ENCODE measurements at places on chromosomes 4 and X.

DNA sequence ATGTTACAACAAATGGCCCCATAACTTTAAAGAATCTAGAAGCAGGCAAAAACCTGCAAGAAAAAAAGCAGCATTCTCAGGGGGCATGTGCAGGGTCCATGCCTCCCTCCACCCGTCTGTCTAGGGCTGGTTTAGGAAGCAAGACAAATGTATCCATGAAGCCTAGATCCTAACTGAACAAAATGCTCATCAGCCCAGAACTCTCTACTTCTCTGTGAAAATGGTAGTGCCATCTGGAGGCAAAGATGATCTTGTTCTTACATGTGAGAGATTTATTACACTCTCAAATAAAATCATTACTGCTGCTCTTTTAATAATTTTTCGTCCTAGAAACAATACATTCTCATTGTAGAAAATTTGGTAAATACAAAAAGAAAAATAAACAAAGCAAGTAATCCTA, 26.7 kb downstream of the NR3C2 start:
- DNase-seq: no peak

DNA sequence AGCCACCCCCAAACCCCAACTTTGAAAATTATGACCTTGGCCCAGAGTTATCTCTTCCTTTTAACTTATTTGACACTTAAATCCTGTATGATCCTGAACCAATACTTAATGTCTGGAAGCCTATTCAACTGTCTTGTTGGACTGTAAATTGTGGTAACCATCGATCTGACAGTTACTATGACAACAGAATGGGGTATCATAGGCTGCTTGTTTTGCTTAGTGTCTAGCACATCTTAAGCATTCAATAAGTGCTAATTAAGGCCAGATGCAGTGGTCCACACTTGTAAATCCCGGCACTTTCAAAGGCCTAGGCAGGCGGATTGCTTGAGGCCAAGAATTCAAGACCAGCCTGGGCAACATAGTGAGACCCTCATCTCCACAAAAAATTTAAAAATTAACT, 175.0 kb downstream of the APBB2 start:
- no peak for DNase-seq

- no peak for DNase-seq
These were observed 84.4 kb downstream of the HTT start for GRCh38 chr4:3158841-3159240.

DNA sequence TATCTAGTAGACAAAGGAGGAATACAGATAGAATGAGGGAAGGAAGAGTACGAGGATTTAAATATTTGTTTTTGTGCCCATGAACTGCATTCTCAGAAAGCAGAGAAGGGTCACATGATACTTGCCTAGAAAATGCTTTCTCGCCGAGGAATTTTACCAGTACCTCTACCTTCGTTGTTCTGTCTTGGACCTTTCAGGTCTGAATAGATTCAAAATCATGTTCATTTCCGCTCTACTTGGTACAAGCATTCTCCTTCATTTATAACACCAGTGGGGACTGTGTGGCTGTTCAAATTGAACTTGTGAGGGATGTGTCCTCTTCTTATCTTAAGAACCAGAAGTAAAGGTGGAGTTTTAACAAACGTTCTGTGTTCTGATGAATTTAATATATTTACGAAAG, 1.9 kb downstream of the USP38 start:
- no peak for DNase-seq

- no peak for DNase-seq
These were observed 51.0 kb upstream of the ENPP6 start for GRCh38 chr4:184268584-184269160.

GRCh38 chr4:176575141-176575730, 217.5 kb downstream of the VEGFC start:
- no peak for DNase-seq

DNA sequence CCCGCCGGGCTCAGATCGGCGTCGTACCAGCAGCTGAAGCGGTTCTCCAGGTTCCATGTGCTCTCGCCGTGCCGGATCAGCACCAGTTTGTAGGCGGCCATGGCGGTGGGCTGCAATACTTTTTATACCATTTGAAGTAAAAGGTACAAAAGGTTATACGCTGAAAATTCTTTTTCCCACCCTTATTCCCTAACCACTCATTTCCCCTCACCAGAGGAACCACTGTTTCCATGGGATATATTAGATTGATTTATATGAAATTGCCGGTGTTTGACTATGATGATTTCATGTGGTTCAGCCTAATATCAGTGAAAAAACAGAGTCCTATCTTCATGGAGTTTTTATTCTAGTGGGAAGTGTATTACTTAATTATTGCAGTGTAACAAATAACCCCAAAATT, at the start of gene PGAM4:
TSS of gene PGAM4 (minus strand) at position 101 of the 400 bp plus-strand sequence. CDS start at position 101, 0 bp downstream.
- no peak for DNase-seq

GRCh38 chrX:101736651-101737050, 77.0 kb upstream of the ARMCX2 start:
- DNase-seq: no peak

DNA sequence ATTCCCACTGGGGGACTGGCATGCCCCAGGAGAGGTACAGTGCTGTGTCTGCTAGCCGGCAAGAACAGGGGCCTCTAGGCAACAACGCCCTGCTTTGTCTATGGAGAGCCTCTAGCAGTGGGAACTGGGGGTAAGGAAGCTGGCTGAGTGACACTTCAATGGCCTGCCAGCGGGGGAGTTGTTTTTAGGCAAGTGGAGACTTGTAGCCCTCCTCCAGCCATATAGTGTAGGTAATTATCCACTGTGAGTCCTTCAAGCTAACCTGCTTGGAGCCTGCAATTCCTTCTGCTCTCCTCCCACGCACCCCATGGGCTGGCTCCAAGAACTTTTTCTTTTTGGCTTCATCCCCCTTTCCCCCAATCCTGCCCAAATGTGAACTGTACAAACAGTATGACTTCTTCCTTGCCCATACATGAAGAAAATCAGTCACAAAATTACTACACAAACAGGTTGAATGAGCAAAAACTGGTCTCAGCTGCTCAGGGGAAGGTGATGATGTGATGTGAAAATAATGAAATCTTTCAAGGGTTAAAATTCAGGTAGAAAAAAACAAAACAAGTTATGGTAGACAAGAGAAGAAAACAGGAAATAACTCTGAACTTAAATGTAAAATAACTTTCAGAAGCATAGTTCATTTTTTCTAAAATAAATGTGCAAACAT, 33.1 kb downstream of the LEF1 start:
- DNase-seq: no peak

DNA sequence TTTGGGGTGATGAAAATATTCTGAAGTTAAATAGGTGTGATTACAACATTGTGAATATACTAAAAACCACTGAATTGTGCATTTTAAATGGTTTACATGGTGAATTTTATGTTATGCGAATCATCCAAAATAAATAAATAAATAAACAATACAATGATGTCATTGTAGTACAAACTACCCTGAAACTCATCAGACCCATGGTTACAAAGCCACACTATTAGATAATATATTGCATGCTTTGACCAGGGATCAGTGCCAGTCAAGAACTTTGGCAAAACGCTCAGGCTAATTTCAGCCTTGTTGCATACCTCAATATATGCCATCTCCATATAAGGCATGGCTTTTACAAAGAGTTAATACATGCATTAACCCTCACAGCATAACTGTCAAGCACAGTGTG, 45.5 kb upstream of the XIAP start:
- DNase-seq: no peak

- no peak for DNase-seq
These were observed 7.6 kb downstream of the SLC25A43 start for GRCh38 chrX:119406776-119407175.

GRCh38 chr4:30720021-30720660, at the start of gene PCDH7:
PCDH7 (plus strand) TSS chr4:30720369; CDS start chr4:30721423, 1,054 bp downstream.
- DNase-seq: no peak

DNA sequence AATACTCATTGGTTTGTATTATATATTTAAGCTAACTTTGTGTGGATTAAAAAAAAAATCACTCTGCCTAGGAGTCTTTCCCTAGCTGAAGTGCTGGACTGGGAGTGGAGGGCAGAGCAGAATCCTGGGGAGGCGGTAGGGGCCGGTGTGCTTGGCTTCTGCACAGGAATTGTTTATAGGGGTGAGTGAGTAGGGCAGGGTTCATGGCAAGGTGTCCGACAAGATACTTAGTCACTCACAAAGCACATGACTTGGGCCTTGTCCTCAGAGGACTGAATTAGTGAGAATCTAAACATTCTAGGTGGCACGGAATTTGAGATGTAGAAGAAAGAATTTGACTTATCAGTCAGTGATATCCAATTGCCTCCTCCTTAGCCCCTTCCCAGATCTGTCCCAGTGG, 32.2 kb downstream of the FNIP2 start:
- no peak for DNase-seq

GRCh38 chrX:30812326-30812725, 76.7 kb downstream of the TAB3 start:
- DNase-seq: no peak

DNA sequence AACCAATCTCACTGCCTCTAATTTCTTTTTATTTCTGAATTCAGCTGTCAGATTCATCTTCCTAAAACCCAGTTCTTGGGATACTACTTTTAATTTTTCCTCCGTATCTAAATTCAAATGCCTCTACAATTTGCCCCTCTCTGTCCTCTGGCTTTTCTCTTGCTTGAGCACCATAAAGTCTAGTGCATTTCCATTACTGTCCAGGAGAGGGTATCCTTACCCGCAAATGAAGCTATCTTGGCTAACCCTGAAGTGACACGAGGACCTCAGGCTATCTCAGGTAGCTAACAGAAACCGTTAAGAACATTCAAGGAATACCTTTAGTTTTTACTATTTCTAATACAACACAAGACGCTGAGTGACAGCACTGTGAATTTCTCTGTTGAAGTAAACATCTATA, 49.4 kb upstream of the PRR32 start:
- no peak for DNase-seq

DNA sequence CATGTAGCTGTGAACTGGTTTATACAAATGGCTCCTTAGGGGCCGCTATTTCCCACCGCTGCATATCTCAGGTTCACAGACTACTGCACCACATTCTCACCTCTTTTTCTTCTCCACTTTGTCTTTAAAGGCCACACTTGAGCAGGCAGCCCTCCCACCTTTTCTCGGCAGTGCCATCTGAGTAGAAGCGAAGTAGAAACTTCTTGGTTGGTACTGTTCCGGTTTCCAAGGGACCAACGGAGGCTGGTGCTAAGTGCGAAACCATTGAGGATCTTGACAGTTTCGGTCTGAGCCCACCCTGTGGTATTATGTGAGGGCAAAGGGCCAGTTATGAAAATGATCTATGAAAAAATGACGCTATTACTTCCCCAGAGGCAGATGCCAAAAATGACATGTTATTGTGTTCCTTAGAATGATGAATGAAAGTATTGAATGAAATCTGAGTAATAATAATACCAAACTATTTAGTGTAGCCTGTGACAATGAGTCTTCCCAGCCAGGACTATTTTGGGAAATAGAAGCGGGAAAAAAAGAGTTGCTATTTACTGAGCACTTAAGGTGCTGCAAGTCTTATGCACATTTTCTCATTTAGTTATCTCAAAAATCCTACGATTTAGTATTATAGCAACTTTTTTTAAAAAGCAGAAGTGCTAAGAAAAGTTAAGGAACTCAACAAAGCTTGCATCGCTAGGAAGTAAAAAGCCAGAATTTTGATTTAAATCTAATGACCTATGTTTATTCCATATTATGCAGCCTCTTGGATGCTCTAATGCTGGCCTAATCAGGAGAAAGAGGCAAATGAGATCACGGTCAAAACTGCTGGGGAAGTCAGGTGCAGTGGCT, 29.6 kb upstream of the CHRNA9 start:
- no peak for DNase-seq

GRCh38 chr4:176393306-176394013, 73.7 kb downstream of the SPCS3 start:
- no peak for DNase-seq

DNA sequence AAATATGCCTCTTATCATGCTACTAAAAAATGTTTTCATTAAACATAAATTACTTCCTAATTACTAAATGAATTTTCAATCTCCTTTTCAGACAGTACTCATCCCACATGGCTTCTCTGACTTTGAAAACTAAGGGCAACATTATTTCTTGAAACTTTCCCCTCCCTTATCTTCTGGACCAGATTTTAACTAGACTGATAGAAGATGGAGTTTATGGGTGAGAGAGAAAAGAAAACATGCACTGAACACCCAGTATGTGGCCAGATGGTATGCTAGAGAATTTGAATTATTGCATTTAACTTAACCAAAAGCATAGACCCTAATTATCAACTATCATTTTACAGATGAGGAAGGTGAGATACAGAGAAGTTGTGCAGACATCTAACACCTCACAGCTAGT, 16.8 kb downstream of the CNOT6L start:
- DNase-seq: no peak

DNA sequence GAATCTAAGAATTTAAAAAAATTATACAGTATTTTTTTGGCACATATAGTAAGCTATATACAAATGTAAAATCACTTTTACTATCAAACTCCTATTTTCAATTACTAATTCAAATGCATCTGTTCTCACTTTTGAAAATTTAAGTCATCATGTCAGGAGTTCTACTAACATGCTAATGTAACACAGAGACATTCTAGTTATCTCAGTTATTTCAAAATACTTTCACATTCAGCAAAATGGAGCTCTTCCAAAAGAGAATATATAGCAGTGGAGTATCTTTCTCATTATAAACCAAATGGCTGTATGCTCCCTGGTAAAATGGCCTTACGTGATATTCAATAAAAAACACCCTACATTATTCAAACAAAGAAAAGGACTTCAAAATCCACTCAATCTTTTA, 42.3 kb downstream of the RFC1 start:
- DNase-seq: no peak

GRCh38 chrX:105646592-105647372, 175.6 kb upstream of the NRK start:
- DNase-seq: no peak

- DNase-seq: no peak
These were observed 291.6 kb upstream of the HS3ST1 start for GRCh38 chr4:11720292-11720691.

- DNase-seq: no peak
These were observed 53.2 kb upstream of the EPGN start for GRCh38 chr4:74255096-74255495.

Measured in cortex of kidney (tissue), 1 donor.